A549 (cell line): ENCODE measurements at places on chromosomes 13 and 19. TPM values are rescaled to one million over a fixed set of nuclear protein-coding genes. Genes with fewer than 3 reads are reported as not detected.

DNA sequence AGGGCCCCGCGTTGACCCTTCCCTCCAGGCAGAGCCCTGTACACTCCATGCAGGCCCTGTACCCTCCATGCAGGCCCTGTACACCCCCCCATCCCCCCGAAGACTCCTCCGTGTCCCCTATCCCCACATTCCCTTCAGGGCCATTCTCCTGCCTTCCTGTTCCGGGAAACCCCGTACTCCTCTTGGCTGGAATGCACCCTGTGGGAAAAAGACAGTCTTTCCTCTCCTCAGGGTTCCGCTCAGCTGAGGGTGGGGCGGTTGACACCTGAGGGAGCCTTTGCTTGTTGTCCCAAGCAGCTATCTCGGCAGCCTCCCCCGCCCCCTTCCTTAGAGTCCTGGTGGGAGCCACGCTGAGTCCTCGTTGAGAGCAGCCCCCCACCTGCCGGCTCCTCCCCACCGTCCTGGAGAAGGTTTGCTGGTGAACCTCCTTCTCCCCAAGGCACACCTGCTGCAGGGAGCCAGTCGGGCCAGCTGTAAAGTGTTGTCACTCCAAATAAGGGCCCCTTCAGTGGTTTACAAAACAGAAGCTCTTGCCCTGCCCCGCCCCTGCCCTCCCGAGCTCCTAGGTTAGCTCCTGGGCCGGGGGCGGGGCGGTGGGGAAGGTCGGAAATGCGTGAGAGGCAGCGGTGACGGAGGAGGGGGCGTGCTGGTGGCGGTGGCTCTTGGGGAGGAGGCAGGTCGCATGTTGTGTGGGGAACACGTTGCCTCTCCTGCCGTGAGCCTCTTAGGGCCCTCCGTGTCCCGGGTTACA is 1.5 kb downstream of the GNA11 start:
- no peak for DNase-seq

DNA sequence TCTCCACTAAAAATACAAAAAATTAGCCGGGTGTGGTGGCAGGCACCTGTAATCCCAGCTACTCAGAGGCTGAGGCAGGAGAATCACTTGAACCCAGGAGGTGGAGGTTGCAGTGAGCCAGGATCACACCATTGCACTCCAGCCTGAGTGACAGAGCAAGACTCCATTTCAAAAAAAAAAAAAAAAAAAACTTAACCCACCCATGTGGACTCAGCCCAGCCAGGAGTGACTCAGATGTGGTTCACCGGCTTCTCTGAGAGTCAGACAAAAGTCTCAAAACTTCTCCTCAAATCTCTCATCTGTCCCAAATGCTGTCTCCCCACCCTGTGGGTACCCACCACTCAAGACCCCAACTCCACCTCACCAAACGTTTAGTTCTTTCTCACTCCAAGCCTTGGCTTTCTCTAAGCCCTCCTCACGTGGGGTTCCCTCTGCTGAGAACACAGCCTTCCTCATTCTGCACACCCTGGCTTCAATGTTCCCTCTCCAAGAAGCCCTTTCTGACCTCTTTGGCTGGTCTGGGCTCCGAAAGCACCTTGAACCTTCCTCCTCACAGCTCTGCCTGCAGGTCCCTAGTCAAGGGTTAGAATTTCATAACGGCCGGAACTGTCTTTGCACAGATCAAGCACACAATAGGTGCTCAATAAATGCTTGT is 11.1 kb upstream of the RAB3A start:
- DNase-seq, result no peak

DNA sequence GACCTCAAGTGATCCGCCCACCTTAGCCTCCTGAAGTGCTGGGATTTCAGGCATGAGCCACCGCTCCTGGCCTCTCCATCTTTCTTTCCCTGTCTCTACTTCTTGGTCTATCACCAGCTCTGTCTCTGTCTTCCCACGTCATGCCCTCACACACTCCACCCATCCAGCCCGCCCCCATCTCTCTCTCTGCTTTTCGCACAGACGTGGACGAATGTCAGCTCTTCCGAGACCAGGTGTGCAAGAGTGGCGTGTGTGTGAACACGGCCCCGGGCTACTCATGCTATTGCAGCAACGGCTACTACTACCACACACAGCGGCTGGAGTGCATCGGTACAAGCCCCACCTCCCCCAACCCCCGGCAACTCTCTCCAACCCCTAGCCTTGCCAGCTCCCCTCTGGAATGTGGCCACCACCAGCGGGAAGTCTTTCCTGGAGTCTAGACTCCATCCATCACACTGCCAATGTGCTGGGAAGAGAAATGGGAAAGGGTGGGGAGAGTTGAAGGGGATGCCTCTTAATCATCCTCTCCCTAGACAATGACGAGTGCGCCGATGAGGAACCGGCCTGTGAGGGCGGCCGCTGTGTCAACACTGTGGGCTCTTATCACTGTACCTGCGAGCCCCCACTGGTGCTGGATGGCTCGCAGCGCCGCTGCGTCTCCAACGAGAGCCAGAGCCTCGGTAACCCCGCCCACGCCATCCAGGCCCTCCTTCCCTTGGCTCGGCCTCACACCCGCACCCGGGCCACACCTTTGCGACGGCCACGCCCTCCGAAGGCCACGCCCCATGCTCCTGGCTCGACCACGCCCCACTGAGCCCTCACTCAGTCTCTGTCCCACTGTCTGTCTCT is 22.5 kb downstream of the LTBP4 start:
- DNase-seq, result peak; percentile 90

GRCh38 chr19:48624791-48625723 is 5.8 kb downstream of the SPHK2 start:
- no peak for DNase-seq

GRCh38 chr19:39943586-39943985 is 9.2 kb upstream of the FCGBP start:
- DNase-seq, result peak; percentile 58

GRCh38 chr13:26468265-26468801 is 89.2 kb upstream of the WASF3 start:
- DNase-seq, result no peak

GRCh38 chr19:12453495-12453894 is 12.7 kb upstream of the ZNF443 start:
- DNase-seq, result no peak

DNA sequence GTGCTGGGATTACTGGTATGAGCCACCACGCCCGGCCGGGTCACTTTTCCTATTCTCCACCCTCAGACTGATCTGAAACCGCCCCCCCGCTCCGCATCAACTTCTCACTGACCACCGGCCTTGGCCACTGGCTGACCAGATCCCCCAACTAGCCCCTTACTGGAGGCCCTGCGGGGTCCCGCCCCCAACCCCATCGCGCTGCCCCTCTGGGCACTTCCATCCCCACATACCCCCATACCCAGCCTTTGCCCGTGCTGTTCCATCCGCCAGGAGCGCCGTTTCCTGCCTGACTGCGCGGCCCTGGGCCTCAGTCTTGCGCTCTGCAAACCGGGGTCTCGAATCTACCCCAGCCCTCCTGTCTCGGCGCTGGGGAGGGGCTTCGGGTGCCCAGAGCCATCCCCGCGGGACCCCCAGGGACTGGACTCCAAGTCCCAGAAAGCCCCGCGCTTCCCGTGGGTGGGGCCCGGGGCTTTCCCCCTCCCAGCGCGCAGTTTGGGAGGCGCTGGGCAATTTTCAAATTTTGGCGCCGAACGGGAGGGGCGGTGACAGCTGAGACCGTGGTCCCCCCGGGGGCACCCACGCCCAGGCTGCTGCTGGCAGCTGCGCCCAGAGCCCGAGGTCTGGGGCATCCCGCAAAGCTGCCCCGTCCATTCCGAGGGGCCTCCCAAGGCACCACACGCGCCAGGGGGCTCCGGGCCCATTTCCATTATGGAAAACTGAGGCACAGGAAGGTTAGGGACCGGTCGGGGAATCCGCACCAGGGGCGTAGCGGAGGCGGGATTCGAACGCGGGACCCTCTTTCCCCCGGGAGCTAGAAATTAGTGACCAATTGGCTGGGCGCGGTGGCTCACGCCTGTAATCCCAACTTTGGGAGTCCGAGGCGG is 5.2 kb upstream of the LMNB2 start:
- no peak for DNase-seq

- no peak for DNase-seq
Observed at GRCh38 chr19:36460046-36460445, 29.3 kb downstream of the ZNF566 start.

- no peak for DNase-seq
Observed at GRCh38 chr19:58538257-58539168, 5.4 kb upstream of the TRIM28 start.

DNA sequence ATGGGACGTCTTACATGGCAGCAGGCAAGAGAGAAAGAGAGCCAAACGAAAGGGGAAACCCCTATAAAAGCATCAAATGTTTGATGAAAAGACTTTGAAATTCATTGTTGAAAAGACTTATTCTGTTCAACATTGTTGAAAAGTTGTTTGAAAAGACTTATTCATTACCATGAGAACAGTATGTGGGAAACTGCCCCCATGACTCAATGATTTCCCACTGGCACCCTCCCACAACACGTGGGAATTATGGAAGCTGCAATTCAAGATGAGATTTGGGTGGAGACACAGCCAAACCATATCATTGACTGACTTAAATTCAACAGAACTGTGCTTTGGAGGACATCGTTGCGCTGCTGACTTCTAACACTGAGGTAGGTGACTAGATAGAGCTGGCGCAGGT is 48.0 kb upstream of the RCBTB2 start:
- DNase-seq, result no peak

DNA sequence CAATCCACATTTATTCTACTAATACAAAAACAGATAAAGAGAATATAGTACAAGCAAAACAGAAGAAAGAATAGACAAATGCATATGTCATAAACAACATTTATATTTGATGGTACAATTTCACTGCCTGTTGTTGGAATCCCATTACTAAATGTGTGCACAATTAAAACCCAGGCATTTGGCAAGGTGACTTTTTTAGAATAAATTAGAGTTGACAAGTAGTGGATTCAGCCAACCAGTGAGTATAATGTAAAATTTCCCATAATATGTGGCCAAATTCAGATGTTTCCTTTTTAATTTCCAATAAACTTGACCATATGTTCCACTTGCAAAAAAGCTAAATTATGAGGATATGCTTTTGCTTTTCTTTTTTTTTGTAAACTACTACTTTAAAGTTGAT is 1578.8 kb downstream of the OLFM4 start:
- DNase-seq, result no peak

DNA sequence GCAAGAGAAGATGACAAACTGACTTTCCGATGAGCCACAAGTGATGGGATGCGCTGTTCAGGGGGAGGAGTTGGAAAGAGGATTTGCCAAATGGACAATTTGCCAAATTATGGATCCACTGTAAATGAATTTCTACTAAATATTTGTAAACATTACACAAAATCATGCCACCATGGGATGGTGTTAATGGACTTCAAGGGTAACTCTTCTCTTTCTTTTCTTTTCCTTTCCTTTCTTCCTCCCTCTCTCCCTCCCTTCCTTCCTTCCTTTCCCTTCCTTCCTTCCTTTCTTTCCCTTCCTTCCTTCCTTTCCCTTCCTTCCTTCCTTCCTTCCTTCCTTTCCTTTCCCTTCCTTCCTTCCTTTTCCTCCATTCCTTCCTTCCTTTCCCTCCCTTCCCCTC is 76.0 kb upstream of the PEG3 start:
- DNase-seq, result no peak

DNA sequence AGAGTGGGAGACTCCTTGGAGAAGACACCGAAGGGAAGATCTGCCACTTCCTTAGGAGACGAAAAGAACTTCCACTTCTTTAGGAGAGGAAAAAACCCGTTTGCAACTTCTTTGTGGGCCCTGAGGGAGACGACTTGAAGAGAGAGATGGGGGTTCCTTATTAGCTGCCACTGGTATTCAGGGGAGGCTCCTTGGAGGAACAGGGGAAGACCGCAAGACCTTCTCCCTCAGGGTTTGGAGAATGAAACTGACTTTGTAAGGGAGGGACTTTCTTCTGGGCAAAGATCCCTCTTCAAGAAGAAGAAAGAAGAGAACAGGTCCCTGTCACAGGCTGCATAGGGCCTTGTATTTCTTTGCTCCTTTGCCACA is 416 bp downstream of the BCKDHA start:
- no peak for DNase-seq

- DNase-seq, result no peak
Observed at GRCh38 chr13:21221268-21221667, 44.8 kb downstream of the MRPL57 start.

DNA sequence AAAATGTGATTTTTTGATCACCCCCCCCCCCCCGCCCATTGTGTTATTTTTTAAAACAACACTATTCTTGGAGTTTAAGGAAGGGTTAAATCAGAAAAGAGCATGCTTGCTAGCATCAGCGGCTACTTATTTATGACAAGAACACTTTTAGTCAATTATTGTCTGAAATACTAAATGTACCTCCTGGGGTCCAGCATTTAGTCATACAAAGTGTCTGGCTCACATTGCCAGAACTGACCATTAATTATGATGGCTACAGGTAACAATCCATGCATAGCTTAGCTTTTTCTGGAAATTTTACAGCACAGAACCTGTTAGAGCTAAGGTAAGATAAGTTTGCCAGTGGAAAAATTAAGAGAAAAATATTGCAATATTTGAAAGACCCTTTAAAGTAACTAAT is 90.1 kb downstream of the PCDH9 start:
- no peak for DNase-seq

DNA sequence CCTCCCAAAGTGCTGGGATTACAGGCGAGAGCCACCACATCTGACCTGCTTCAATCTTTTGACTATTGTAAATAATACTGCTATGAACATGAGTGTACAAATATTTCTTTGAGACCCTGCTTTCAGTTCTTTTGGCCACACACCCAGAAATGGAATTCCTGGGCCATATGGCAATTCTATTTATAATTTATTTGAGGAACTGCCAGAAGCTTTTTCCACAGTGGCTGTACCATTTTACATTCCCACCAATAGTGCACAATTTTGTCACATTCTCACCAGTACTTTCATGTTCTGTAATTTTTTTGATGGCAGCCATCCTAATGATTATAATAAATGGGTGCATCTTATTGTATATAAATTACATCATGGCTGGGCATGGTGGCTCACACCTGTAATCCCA is 13.7 kb upstream of the FCER2 start:
- no peak for DNase-seq

GRCh38 chr19:18771328-18772242 is 19.5 kb downstream of the COMP start:
- DNase-seq, result no peak

SIGLEC6 gene
- not detected in 3 replicates for polyA plus RNA-seq

NLRP4 gene
- 0.04 TPM in 1 of 3 replicates, not detected in the others for polyA plus RNA-seq

ZNF700 gene
- 0.30 to 0.37 TPM (median 0.33 TPM) in 3 replicates for polyA plus RNA-seq

IZUMO2 gene
- polyA plus RNA-seq, result not detected in 3 replicates

KLK2 gene
- polyA plus RNA-seq, result 0.14 to 0.36 TPM (median 0.21 TPM) in 3 replicates

UBE2L5 gene
- polyA plus RNA-seq, result 0.31 to 0.53 TPM (median 0.33 TPM) in 3 replicates

IQCN gene
- 0.49 to 0.64 TPM (median 0.50 TPM) in 3 replicates for polyA plus RNA-seq

FFAR2 gene
- not detected in 3 replicates for polyA plus RNA-seq

KLK10 gene
- polyA plus RNA-seq, result 0.05 TPM in 1 of 3 replicates, not detected in the others
